ENCODE measurements at places on chromosomes 1 and 21. TPM values are rescaled to one million over a fixed set of nuclear protein-coding genes. Genes with fewer than 3 reads are reported as not detected.

Gene LRRC71
- not detected for polyA plus RNA-seq

Gene TSTD1
- polyA plus RNA-seq, result 101 TPM

Gene PSEN2
- 14.3 TPM for polyA plus RNA-seq

- no peak for DNase-seq
These were observed 39.0 kb downstream of the TMCC2 start for GRCh38 chr1:205266611-205267305.

- DNase-seq, result no peak
These were observed 12.1 kb downstream of the SLFNL1 start for GRCh38 chr1:41009466-41009865.

- no peak for DNase-seq
These were observed 727.2 kb upstream of the ADGRL2 start for GRCh38 chr1:81073580-81073979.

DNA sequence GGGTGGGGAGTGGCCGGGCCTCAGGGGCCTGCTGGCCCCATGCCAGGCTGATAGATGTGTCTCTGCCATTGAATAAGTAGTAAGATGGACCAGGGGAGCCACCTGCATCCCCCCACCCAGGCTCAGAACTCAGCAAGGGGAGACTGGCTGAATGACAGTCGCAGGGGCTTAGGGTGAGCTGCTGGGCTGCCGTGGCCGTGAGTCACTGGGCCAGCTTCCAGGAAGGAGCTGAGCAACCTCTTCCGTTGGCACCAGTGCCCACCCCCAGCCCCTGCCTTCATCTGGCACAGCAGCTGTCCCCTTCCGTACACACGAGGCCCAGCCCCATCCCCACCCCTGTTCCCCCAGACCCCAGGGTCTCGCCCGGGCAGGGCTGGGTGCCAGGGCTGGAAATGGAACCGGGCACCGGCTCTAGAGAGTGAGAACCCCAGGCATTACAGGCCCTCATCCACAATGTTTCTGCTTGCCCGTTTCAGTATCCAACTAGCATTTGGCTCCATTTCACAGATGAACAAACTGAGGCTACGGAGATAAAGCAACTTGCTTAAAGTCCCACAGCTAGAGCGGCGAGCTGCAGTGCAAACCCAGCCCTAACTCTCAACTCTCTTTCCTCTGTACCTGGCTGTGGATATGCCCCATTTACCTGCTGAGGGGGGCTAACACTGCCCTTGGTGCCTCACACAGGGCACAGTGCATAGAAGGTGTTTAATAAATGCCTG is 10.2 kb downstream of the WNT4 start:
- no peak for DNase-seq

Gene TRAPPC3
- 131 TPM for polyA plus RNA-seq

DNA sequence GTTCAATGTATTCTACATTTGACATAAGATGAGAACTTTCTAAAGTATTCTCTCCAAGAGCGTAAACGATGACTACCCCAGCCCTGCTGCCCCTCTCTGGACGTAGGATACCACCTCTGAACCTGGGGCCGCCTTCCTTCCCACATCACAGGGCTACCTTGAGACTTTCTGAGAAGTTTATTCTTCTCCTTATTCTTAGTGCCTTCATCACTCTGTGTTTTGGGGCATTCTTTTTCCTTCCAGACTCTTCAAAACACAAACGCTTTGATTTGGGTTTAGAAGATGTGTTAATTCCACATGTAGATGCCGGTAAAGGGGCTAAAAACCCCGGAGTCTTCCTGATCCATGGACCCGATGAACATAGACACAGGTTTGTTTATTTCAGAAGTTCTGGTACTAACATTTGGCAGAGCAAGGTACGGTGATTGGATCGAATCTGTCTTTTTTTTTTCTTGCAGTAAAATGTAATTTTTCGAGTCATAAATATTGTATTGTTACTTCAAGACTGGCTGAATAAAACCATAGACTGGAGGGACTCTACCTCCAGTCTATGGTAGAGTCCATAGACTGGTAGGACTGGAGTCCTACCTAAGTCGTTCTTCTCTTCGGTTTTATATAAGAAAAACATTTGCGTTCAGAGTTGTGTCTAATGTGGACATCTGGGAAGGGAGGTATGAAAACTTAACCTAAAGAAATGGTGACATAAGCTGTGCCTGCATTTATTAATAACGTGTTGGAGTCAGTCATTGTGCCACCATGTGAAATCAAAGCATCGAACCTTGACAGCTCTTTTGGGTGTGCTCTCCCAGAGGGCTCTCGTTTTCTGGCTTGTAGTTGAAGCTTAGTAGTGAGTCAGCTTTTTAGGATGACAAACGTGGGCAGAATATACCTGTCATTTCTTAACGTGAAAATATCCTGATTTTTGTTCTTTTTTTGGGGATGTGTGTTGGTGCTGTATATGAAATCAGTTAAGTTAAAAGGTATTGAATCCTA is 1.2 kb downstream of the MAN1A2 start:
- DNase-seq, result peak; percentile 12

GRCh38 chr1:48649880-48650279 is 126.8 kb downstream of the BEND5 start:
- DNase-seq, result peak; percentile 12

DNA sequence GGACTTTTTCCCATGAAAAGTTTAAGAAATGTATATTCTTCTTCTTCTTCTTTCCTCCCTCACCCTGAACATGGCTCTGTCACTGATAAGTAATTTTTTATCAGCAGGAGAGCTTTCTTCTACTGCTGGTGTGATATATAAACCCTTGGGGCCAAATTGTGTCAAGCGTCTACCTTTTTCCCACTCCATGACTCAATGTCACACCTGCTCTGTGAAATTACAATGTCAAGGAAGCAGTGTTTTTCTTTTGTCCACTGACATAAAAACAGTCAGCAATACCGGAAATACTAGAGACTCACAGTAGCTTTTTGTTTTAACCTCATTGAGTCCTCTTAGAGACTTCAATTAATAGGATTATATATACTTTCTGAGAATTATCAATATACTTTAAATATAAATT is 416.2 kb upstream of the ADGRL4 start:
- DNase-seq, result no peak

- DNase-seq, result no peak
These were observed 35.8 kb upstream of the JAK1 start for GRCh38 chr1:65002156-65002507.

Gene MYBPH
- 0.70 TPM for polyA plus RNA-seq

DNA sequence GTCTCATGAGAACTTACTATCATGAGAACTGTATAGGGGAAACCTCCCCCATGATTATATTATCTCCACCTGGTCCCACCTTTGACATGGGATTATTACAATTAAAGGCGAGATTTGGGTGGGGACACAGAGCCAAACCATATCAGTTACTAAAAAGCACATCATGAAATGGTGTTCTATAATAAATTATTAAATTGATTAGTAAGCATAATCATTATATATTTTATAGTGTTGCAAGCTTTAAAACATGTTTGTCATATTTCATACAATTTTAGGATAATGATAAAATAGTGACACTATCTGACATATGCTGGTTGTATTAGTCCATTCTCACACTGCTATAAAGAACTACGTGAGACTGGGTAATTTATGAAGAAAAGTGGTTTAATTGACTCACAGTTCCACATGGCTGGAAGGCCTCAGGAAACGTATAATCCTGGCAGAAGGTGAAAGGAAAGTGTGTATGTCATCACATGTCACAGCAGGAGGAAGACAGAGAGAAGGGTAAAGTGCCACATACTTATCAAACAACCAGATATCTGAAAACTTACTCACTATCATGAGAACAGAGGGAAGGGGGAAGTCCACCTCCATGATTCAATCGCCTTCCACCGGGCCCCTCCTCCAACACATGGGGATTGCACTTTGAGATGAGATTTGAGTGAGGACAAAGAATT is 539.2 kb upstream of the OLFM3 start:
- DNase-seq, result no peak

GRCh38 chr1:224660074-224660473 is 44.0 kb downstream of the CNIH3 start:
- DNase-seq, result no peak

GRCh38 chr21:21383126-21383525 is 384.9 kb downstream of the NCAM2 start:
- no peak for DNase-seq

DNA sequence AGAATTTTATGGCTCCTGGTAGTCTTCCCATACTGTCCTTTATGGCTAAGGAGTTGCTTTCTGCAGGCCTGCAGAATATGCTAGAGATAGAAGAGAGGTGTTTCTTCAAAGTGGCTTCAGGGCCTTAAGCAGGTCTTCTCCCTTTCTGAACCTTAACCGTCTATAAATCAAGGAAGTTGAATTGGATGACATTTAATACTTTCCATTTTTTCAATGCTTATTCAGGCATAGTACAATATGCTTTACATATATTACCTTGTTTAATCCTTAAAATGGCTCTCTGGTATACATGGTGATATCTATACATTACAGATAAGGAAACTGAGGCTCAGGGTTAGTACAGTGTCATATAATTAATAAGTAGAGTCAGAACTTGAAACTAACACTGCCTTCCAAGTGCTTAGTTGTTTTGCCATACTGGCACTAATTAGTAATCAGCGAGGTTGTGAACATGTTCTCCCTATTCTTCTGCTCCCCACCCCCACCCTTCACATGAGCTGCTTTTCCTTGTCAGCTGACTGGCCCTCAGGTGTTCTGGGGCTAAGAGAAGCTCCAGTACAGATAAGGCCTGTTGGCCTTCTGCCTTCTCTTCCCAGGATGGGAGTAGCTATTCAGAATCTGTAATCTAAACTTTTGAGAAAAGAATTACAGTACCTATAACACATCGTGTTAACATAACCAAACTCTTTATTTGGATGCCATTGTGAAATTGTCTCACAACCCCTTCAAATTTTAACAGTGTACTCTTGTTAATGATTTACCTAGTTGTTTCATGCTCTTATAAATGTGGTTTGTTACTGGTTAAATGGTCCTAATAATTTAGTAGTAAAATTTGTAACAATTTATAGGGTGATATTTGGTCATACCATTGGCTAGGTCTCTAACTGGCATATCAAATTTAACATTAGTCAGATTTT is 13.6 kb downstream of the NFYC start:
- peak; percentile 35 for DNase-seq

Gene CFHR2
- 9.6 TPM for polyA plus RNA-seq

GRCh38 chr1:52424231-52424636 is 19.8 kb downstream of the PRPF38A start:
- DNase-seq, result no peak

GRCh38 chr1:88275259-88275862 is 408.7 kb upstream of the PKN2 start:
- DNase-seq, result no peak
